ENCODE measurements at places on chromosomes 2 and 18. TPM values are rescaled to one million over a fixed set of nuclear protein-coding genes. Genes with fewer than 3 reads are reported as not detected.

Gene CD8B2
- total RNA-seq, result not detected

Gene MAP3K19
- total RNA-seq, result not detected

Gene OTX1
- total RNA-seq, result not detected

Gene MEP1B
- total RNA-seq, result not detected

Gene NXPH2
- total RNA-seq, result not detected

Gene SIX2
- not detected for total RNA-seq

Gene NOSTRIN
- total RNA-seq, result 1.0 TPM

Gene SERPINB13
- total RNA-seq, result not detected

Gene CCDC85A
- total RNA-seq, result not detected

- DNase-seq, result no peak
Observed at GRCh38 chr2:29902356-29902755, 19.0 kb downstream of the ALK start.

DNA sequence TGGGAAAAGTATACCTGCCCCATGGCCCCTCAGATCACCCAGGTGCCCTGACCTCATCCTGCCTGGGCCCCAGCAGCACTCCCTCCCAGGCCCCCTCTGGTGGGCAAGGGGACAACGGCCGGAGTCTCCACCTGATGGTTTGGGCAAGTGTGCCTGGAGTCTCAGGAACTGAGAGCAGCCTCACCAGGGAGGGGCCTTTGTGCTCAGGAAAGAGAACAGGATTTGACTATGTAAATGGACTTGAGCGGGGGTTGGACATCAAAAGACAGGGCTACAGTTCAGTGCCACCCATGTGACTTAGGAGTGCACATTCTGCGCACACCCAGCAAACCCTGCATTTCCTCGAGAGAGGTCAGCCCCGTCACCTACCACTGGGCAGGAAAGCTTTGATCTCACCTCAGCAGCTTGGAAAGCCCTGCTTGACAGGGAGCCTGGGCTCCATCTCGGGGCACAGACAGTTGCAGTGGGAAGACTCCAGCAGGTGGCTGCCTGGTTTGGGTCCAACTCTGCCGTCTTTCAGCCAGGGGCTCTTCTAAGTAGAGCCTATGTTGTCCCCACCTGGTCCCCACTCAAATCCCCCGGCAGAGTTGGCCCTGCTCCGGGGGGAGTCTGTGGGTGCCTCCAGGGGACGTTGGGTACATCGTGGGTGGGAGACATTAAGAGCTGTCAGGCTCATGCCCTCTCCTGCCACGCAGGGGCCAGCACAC is 3.3 kb downstream of the INPP5D start:
- no peak for DNase-seq

DNA sequence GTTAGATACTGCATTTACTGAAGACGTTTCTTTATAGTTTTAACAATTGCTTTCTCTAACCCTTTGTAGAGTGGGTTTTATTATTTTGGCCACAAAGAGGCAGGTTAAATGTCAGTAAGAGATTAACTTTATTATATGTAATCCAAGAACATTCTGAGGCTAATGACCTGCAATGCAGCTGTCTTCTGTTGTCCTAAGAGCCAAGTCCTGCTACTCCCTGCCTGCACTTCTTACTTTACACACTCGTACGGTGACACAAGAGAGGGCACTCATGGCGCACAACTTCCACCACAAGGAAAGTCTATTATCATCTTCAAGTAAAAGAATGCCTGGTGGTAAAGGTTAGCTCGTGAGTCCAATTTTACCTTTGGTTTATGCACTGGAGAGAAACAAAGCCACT is 471.0 kb upstream of the HNMT start:
- DNase-seq, result no peak

DNA sequence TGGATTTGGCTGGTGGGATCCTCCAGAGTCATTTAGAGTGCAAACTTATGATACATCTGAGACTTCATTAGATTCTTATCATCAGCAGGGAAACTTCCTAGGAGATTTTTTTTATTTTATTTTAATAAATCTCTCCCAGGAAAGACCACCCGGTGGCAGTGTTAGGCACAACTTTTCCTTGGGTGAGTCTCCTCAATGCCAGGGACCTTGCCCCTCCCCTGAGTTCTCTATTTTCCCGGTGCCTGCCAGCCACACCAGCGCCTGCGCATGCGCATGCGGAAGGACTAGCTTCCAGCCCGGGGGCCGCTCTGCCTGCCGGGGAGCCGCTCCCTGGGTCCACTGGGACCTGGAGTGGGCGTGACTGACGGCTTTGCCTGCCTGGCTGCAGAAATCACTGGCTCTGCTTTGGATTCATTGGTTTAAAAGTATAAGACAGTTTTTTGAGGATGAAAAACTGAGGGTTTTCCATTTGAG is 86.6 kb downstream of the TMEM182 start:
- no peak for DNase-seq

GRCh38 chr2:207695293-207695692 is 16.1 kb upstream of the CCNYL1 start:
- no peak for DNase-seq

- DNase-seq, result no peak
Observed at GRCh38 chr18:2984091-2984490, 28.9 kb downstream of the LPIN2 start.

- no peak for DNase-seq
Observed at GRCh38 chr2:55160422-55160821, 71.7 kb downstream of the CLHC1 start.

DNA sequence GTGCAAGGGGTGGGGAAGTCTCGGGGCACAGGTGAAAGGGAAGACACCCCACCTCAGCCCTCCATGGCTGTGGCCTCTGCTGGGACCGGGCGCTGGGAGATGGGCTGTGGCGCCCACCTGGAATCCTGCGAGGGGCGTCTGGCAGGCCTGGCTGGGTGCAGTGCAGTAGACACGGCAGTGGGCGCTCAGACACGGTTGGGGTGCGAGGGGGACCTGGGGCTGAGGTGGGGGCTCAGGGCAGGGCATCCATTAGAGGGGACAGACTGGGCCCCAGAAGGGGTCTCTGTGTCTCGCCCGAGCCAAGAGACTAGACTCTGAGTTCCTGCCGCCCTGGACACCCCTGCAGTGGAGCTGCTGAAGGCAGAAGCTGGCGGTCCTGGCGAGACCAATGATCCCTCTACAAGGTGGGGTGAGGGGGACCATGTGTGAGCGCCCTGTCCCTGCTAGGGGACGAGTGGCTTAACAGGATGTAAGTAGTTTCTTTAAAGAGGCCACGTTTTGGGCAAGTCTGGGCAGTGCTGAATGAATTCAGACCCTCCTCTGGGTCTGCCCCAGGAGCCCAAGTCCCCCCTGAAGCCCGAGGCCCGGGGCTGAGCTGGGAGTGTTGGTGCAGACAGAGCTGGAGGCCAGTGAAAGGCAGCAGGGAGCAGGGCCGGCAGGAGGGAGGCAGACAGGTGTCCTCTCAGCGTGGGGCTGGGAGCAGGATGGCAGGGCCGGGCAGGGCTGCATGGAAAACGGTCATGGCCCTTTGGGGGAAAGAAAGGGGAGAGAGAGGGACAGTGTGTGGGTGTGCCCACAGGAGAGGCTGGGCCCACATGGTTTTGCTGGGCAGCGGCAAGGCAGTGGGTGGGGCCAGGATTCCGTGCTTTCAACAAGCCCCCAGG is 57.2 kb downstream of the HS6ST1 start:
- DNase-seq, result no peak

DNA sequence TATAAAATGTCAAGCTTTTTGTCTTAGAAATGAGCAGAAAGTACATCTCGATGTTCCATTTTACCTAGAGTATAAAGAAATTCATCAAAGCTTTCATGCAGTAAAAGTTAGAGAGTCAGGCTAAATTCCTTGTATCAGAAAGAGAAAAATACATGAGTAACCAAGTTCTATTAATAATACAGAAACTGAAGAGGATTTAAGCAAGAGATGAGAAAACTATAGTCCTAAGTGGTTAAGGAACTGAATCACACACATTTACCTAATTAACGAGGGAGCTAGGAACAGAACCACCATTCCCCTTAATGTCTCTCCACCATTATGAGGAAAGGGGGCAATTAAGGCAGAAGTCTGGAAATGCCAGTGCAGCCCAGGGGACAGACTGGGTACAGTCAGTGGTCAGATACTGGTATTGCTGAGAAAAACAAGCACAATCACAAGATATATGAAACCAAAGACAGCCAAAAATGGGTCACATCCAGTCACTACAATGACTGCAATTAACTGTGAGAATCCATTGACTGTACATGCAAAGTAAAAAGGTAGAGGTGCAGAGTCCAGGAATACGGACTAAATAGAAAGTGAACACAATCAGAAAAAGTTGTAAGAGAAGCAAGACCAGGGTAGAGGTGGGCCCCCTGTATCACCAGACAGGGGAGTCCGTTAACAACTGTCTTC is 23.9 kb downstream of the MAP4K3 start:
- DNase-seq, result no peak

- no peak for DNase-seq
Observed at GRCh38 chr2:11140492-11140891, 14.8 kb upstream of the SLC66A3 start.

GRCh38 chr2:33236482-33237385 is 239.7 kb upstream of the RASGRP3 start:
- DNase-seq, result no peak

GRCh38 chr2:187360286-187360685 is 87.8 kb downstream of the CALCRL start:
- no peak for DNase-seq

GRCh38 chr2:231364961-231365810 is 30.3 kb upstream of the B3GNT7 start:
- no peak for DNase-seq

GRCh38 chr2:127049927-127050802 is 56.8 kb downstream of the BIN1 start:
- DNase-seq, result peak; percentile 51

DNA sequence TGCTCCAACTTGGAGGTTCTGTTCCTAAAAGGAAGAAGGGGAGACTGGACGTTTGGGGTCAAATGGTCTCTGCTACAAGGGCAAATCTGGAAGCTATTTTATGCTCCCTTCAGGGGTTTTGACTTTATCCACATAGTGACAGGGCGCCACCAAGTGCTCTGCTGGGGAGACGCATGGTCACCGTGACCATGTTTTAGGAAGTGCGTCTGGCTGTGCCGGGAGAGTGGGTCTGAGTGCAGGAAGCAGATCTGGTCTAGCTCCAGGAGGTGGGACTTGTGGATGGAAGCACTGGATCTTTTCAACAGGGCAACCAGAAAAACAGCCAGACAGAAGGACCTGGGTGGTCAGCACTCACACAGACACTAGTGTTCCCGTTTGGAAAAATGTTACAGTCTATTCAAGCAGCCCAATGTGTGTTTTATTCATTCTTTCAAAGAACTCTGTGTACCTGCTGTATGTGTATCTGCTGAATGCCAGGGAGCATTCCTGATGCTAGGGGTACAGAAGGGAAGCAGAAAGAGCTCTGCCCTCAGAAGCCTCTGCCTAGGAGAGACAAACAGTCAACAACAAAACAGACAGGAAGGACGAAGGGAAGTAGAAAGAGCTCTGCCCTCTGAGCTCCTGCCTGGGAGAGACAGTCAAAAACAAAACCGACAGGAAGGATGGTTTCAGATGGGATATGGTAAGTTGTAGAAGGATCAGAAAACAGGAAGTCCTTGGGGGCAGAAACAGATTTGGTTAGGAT is 14.3 kb downstream of the IMPA2 start:
- peak; percentile 73 for DNase-seq

- no peak for DNase-seq
Observed at GRCh38 chr2:46327627-46328026, 30.4 kb downstream of the EPAS1 start.

GRCh38 chr2:191245869-191246531 is 796 bp downstream of the MYO1B start:
- peak; percentile 34 for DNase-seq

DNA sequence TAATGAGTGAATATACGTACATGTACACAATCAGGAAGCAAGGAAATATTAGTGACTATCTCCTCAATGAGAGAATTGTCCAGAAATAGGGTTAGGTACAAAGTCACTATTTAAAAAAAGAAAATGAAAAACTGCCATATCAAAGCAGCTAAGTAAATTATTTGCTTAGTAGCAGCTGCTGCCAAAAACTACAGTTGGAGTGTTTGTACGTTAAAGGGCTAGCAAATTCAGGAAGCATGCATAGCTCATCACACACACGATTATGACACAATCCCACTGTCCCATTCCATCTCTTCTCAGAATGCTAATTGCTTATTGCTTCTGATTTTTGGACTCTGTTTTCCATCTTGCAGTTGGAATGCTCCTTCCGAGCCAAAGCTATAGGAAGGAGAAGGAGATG is 2012.5 kb upstream of the LRRTM1 start:
- no peak for DNase-seq

DNA sequence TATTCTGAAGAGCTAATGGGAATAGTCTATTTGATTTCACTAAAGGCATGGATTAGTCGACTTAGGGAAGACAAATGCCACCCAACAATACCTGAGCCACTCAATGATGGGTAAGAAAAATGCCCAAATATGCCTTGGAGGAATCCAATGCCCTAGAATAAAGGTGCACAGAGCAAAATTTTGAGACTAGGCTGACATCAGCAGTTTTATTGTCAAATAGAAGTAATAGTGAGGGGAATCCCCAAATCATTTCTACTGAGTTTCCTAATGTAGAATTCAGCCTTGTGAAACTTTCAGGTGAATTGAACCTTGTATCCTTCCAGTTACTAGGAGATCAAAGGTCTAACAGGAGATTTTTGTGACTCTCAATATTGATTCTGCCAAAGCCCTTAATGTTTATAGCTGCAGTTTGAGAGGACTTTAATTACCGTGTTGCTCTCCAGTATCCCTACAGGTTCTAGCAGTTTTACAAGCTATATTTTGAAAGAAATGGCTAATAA is 50.8 kb upstream of the THSD7B start:
- DNase-seq, result no peak

DNA sequence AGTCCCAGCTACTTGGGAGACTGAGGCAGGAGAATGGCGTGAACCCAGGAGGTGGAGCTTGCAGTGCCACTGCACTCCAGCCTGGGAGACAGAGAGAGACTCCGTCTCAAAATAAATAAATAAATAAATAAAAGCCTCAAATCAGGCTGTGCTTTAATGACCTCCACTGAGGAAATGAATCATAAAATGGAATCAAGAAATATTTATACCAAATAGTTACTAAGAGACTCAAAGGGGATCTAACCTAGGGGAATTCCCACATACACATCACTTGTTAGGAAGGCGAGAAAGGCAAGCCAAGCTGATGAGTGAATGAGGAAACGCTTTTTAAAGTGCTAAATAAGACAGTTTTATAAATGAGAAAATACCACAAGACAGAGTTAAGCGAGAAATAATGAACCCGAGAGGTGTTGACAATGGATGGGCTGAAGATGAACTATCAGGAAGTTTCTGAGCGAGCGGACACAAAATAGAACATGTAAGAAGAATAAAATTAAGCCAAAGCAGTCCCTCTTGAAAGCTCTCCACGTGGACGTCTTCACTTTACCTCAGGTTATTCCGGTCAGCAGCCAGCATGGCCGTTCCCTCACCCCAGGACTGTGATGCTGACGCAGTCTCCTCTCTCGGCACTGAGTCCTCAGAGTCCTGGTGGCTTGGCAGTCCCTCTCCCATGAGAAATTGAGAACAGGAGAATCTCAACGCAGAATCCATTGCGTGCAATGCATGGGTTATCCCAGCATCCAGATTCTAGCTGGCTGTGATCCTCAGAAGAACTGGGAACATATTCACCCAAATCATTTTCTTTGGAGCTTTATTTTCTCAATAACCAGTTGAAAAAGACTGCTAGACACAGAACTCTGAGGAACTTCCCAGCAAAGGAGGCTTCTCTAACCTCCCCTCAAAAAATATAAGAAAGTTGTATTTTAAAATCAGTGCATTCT is 22.3 kb downstream of the PXDN start:
- no peak for DNase-seq

- no peak for DNase-seq
Observed at GRCh38 chr2:46492301-46492700, 12.9 kb downstream of the TMEM247 start.
